ENCODE measurements at places on chromosomes 13 and 19.

GRCh38 chr13:75660694-75661093 lies 24.6 kb downstream of the LMO7 start:
- no peak for DNase-seq

GRCh38 chr13:45974500-45974899 lies 78.0 kb downstream of the ZC3H13 start:
- no peak for DNase-seq

DNA sequence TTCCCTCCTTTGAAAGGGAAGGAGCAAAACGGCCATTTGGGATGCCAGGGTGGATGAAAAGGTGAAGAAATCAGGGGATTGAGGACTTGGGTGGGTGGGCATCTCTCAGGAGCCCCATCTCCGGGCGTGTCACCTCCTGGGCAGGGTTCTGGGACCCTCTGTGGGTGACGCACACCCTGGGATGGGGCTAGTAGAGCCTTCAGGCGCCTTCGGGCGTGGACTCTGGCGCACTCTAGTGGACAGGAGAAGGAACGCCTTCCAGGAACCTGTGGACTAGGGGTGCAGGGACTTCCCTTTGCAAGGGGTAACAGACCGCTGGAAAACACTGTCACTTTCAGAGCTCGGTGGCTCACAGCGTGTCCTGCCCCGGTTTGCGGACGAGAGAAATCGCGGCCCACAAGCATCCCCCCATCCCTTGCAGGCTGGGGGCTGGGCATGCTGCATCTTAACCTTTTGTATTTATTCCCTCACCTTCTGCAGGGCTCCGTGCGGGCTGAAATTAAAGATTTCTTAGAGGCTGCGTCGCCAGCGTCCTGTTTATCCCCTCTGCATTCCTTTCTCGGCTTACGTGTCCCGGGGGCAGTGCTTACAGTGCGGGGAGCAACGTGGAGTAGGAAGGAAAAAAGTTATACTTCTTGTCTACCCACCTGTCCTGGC lies 15.2 kb upstream of the S1PR4 start:
- peak; percentile 67 for DNase-seq

DNA sequence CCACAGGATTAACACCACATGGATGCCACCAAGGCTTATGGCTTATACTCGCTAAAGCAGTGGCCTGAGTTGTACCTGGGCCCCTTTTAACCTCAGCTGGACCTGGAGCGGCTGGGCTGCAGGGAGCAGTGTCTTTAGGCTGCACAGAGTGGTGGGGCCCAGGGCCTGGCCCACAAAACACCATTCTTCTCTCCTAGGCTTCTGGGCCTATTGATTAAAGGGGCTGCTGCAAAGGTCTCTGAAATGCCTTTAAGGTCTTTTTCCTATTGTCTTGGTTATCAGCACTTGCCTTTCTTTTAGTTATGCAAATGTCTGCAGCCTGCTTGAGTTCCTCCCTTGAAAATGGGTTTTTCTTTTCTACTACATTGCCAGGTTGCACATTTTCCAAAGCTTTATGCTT lies 973.9 kb upstream of the PRR20A start:
- no peak for DNase-seq

- no peak for DNase-seq
Observed at GRCh38 chr19:39438270-39438934, 2.7 kb upstream of the RPS16 start.

DNA sequence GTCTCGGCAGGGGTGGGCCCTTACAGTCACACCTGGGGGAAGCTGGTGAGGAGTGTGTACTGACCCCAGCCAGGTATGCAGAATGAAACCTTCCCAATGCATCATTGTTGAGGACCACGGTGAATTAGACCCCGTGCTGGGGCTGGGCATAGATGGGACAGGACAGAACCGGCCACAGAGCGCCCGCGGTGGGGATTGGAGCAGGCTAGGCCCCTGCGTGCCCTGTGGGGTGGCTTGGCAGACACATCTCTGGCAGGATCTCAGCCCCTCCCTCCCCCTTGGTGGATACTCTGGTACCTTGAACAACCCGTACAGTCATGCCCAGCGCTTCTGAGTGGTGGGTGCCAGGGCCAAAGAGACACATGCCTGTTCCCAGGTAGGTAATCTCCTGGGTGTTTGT lies 200.6 kb downstream of the TEX29 start:
- DNase-seq = no peak

- DNase-seq = no peak
Observed at GRCh38 chr13:32530841-32531253, 7.7 kb downstream of the N4BP2L2 start.

DNA sequence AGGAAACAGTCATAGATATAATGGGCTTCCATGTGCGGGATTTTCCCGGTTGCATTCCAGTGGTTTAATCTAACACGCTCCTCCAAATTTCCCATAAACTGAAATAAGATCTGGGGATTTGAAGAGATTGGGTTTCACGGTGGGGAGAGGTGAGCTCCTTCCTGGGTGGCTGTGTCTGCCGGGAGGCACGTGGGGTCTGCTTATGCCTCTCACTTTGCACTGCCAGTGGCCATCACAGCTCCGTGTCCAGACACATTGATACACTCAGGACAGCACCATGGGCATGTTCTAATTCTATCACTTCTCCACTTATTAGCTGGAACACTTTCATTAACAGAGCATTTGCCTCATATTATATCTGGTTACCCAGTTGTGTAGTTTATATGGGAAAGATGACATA lies 73.4 kb downstream of the SOX1 start:
- DNase-seq = no peak

GRCh38 chr19:4064149-4064495 lies 2.6 kb downstream of the ZBTB7A start:
- no peak for DNase-seq

DNA sequence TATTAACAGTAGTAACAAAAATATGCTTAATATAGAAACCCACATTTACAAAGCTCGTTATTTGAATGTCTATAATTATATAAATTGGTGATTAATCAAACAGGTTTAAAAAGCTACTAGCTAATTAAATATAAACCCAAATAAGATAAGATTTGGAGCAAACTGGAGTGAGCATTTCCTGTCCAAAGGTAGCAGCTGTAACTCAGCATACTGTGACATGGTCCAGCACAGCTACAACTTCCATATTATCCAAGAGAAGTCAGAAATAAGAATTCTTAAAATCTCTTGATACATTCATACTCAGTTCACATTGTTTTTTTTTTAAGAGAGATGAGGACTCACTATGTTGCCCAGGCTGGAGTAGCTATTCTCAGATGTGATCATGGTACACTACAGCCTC lies 8.5 kb downstream of the MTRF1 start:
- DNase-seq = no peak

- no peak for DNase-seq
Observed at GRCh38 chr19:13817615-13818371, 22.6 kb downstream of the ZSWIM4 start.

- DNase-seq = no peak
Observed at GRCh38 chr13:107216046-107216755, 648.3 kb upstream of the ARGLU1 start.

GRCh38 chr19:46495786-46496099 lies at the start of gene PNMA8B:
Gene PNMA8B (minus strand): TSS chr19:46495867. CDS start chr19:46495465, 402 bp downstream.
- DNase-seq = no peak

DNA sequence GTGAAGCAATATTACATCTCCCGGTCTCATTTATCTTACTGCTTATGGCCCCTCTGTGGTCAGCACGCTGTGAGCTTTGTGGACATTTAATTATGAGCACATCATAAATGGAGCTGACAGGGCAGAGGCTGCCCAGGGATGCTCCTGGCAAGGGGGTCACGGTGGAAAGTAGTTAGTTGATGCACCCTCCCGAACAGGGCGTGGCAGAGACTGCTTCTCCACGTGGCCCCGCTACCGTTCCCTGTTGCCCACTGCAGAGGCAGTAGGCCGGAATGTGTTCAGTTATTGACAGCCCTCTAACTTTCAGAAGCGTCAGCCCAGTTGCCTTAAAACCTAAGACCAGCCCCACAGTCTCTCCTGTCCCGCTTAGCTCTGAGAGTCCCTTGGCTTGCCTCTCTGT lies 180.3 kb upstream of the ZNF507 start:
- DNase-seq = no peak

GRCh38 chr13:80830431-80830830 lies 489.5 kb upstream of the SPRY2 start:
- DNase-seq = no peak
